Vagina (tissue), 2 donors: ENCODE measurements at places on chromosomes 5 and 9.
A peak's percentile ranks its signal among the peaks of the same experiment; 100 is the strongest.

GRCh38 chr5:127758766-127759283 lies 55.6 kb downstream of the CCDC192 start:
- no peak for DNase-seq
- H3K4me1 ChIP-seq = no peaks in the 10 kb centered on the region
- no peaks in the 10 kb centered on the region for H3K36me3 ChIP-seq
- no peaks in the 10 kb centered on the region for H3K27me3 ChIP-seq

DNA sequence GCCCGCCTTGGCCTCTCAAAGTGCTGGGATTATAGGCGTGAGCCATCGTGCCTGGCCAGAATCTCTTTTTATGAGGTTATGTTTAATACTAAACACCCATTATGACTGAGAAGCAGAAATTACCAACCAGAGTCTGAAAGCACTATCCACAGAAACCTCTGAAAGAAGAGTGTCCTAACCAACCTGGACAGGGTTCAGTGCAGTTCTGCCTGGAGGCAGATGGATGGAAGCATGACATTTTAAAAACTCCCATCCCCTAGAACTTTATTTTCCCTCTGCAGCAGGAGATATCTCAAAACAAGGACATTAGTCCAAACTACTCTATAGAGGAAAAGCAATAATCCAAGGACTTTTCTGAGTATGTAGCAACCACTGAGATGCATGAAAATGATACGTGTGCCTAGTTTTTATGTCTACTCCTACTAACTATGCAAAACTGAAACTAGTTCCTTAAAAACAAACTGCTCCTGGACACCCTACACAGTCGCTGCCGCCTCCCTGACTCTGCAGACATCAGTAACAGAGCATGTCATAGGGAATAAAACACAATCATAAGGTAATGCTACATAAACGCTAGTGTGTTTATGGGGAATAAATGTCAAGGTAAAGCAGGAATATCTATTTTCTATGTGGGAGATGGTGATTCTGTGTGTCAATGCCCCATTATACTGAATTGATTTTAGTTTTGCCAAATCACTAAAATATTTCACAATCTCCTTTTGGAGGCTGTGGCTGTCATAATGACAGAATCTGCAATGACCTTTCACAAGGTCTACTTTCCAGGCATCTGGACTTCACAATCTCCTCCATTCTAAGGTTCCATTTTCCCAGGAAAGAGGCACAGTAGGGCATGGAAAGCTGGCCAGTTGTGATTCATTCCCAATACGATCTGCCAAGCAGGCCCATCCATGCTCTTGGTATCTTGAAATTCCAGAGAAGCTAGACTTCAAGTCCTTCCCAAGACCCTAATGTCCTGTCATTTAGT lies 122.8 kb downstream of the SIL1 start:
- no peak for DNase-seq
- peak overlapping the region; percentile 9 for H3K27ac ChIP-seq
- H3K27me3 ChIP-seq = no peaks in the 10 kb centered on the region
- no peak overlapping the region for H3K4me3 ChIP-seq
- H3K36me3 ChIP-seq = no peaks in the 10 kb centered on the region

- peak overlapping the region; percentile 32 for H3K4me3 ChIP-seq
- H3K36me3 ChIP-seq = no peaks in the 10 kb centered on the region
- H3K27ac ChIP-seq = no peak overlapping the region
- DNase-seq = no peak
- peaks cover 18% of the 10 kb centered on the region for H3K4me1 ChIP-seq
Measured at GRCh38 chr5:155727512-155728145, 599.3 kb upstream of the SGCD start.

DNA sequence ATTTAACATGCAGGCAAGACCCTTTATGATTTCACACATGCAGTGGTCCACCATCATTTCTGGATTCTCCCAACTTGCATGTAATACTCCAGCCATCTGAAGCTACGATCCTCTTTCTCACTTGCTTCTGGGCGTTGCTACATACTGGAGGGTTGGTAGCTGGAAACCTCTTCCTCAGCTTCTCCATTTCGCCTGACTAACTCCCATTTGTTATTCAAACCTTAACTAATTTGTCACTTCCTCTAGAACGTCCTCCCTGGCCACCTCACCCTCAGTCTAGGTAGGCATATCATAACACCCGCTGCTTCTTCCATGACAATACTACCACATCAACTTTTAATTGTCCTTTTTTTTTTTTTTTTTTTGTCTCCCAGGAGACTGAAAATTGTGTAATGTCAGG lies 72.6 kb upstream of the EQTN start:
- no peaks in the 10 kb centered on the region for H3K36me3 ChIP-seq
- no peaks in the 10 kb centered on the region for H3K27me3 ChIP-seq
- H3K27ac ChIP-seq = no peak overlapping the region
- no peak overlapping the region for H3K4me3 ChIP-seq

DNA sequence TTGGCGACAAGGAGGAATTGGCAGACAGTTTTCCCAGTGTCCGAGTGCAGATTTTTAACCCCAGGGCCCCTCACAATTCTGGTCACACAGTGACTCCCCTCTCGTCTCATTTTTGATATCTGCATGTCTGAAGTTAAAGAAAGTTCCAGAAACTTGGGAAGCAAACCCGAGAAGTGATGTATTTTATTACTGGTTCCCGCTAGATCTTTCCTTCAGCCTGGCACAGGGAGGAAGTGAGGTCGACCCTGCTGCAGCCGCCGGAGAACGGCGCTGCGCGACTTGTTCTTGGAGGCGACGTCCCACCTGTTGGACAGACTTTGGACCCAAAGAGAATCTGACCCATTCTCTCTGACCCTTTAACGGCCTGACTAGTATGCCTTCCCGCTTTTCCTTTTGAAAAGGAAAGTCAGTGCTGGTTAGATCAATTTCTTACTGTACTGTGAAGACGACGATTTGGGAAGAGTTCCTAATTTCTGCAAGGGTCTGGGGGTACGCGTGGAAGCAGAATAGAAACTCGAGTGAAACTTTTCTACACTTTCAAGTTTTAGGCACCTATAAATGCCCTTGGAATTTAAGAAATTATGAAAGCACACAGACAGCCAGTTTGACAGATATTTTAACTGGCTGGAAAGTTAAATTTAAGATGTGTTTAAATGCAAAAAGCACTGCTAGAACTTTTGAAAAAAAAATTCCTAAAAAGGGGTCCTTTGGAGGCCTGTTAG lies 744 bp downstream of the OTULIN start:
- H3K36me3 ChIP-seq = no peaks in the 10 kb centered on the region
- DNase-seq = no peak
- peak overlapping the region; percentile 97 for H3K27ac ChIP-seq
- H3K4me3 ChIP-seq = peak overlapping the region; percentile 92
- H3K4me1 ChIP-seq = peaks cover 59% of the 10 kb centered on the region

DNA sequence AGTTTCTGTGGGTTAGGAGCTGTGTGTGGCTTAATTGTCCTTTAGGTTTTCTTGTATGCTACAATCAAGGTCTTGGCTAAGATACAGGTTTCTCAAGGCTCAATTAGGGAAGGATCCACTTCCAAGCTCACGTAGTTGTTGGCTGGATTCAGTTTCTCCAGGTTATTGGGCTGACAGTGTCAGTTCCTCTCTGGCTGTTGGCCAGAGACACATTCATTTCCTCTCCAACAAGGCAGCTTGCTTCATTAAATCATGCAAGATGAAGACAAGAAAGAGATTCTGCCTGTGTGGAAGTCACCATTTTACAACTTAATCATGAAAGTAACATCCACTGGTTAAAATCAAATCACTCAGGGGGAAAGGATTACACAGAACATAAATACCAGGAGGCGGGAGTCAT lies 275.7 kb upstream of the KIF2A start:
- no peaks in the 10 kb centered on the region for H3K27me3 ChIP-seq
- DNase-seq = no peak
- no peak overlapping the region for H3K4me3 ChIP-seq

GRCh38 chr5:126471875-126472537 lies 48.8 kb downstream of the GRAMD2B start:
- H3K27ac ChIP-seq = peak overlapping the region; percentile 60
- no peaks in the 10 kb centered on the region for H3K36me3 ChIP-seq
- H3K4me3 ChIP-seq = no peak overlapping the region
- peaks cover 31% of the 10 kb centered on the region for H3K4me1 ChIP-seq
- DNase-seq = no peak
- H3K27me3 ChIP-seq = no peaks in the 10 kb centered on the region

GRCh38 chr9:123928533-123929176 lies 1.3 kb downstream of the DENND1A start:
- peak overlapping the region; percentile 66 for H3K4me3 ChIP-seq
- H3K36me3 ChIP-seq = no peaks in the 10 kb centered on the region
- peaks cover 32% of the 10 kb centered on the region for H3K4me1 ChIP-seq
- peak overlapping the region; percentile 70 for H3K27ac ChIP-seq

DNA sequence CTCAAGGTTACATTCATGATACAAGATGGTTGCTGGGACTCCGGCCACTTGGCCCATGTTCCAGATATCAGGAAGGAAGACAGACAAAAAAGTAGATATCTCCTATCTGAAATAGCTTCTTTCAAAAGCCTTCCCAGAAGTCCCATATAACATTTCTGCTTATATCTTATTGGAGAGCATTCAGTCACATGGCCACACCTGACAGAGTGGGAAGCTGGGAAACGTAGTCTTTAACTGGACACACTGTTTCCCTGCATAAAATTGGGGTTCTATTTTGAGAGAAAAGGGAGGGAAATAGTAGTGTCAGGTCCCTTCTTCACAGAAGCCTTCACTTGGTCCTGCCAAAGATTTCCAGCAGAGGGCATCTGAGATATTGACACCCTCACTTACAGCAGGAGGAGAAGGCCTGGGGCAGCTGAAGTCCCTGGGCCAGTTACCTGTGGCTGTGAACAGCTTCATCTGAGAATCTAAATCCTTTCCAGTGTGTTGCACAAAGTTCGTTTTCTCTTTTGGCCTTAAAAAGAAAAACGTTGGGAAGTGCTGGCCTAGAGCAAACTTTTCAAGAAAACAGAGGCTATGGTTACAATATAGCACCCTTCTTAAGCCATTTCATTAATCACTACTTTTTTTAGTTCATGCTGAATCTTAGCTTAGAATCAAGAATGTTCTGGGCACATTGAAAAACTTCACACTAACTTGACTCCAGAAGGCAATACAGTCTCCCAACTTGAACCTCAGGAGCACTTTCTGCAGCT lies 33.5 kb downstream of the SPEF2 start:
- no peak overlapping the region for H3K27ac ChIP-seq
- no peak for DNase-seq
